Stimulated activated CD4-positive, alpha-beta T cell treated with anti-CD3 and anti-CD28 coated beads, Interleukin-1b, Interleukin-23, amount 100 ng/mL, for 1 hour (primary cell): ENCODE measurements at places on chromosomes 1 and 21.
A peak's percentile ranks its signal among the peaks of the same experiment; 100 is the strongest.

GRCh38 chr1:33321178-33321577 lies 280 bp upstream of the A3GALT2 start:
- DNase-seq = no peak

DNA sequence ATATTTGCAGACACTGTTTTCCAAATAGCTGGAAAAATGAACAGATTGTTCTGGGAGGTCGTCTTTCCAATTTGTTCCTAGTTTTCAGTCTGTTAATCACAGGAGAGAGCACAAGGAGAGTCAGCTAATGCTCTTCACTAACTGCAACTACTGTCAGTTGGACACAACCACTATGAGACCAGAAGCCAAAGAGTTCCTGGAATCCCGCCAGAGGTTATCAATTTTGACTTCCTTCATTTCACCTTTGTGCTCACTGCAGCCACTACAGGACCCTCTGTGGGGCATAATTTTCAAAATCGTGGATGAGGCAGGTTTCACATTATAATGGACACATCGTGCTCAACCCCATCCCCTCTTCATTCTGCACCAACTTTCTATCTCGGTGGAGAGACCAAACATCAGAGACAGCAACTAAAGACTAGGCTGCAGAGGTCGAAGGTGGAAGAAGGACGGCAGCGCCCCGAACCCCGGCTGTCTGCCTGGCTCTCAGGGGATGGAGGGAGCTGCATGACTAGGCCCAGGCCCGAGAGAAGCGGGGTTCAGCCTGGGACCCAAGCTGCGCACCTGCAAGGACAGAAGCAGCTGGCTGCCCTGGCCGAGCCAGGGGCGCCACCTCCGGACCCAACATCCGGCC lies 602 bp downstream of the KIAA0319L start:
- no peak for DNase-seq

DNA sequence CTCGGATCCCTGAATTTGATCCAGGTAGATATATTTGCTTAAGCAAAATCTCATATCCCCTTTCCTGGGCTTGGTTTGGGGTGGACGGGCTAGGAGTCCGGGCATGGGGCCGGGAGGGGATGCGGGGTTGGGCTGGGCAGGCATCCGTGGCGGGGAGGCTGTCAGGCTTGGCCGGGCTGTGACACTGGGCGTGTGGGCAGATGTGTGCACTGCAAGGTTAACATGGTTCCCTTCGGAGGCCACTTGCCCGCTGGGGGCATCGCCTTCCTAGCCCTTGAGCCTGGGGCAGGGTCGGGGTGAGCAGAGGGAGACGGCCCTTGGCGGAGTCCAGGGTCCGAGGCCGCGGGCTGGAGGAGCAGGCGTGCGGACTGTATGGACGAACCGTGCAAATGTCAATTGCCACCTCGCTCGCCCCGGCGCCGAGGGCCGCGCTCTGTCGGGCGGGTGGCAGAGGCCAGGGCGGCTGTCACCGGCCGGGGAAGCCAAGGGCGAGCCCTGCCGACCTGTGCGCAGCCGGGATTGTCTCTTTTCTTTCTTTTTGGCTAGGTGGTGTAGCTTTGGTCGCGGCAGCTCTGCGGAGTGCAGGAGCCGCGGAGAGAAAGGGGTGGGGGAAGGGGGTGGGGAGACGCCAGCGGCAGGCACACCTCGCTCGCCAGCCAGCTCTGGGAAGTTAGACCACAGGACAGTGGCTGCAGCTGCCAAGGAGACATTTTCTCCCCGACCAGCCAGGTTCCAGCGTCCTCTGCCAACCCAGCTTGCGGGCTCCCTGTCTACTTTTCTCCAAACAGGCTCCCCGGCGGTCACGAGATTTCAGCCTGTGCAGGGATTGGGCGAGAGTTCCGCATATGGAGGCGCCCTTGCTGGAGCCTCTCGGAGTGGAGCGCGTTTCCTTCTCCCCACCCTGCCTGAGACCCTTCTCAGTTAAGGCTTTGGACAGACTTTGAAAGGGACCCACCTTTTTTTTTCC lies 1.3 kb downstream of the RCOR3 start:
- peak; percentile 9 for DNase-seq

DNA sequence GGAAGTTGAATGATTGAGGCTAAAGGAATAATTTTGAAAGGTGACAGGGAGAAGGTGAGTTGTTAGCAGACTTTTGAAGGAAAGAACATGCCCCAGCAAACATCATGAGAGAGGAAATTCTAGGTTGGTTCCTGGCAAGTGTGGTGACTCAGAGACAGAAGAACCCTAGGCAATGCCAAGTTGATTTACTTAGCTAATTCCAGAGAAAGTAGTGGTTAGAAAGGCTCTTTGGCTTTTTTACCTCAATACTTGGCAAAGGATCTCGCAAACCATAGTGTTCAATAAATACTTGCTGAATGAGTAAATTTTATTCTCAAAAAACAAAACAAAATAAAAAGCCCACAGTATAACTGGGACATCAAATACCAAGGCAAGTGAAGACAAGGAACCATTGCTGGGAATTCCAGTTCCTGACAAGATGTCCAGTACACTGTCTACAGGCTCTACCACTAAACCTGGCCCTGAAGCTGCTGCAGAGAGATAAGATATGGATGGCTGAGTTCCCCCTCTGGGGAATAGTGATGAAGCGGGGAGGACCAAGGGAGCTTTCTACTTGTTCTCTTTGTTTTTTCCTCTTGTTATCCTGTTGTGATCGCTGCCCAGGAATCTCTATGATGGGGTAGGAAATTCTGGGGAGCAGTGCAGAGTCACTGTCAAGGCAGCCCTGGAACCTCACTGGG lies 48.2 kb downstream of the IL12RB2 start:
- DNase-seq = no peak

DNA sequence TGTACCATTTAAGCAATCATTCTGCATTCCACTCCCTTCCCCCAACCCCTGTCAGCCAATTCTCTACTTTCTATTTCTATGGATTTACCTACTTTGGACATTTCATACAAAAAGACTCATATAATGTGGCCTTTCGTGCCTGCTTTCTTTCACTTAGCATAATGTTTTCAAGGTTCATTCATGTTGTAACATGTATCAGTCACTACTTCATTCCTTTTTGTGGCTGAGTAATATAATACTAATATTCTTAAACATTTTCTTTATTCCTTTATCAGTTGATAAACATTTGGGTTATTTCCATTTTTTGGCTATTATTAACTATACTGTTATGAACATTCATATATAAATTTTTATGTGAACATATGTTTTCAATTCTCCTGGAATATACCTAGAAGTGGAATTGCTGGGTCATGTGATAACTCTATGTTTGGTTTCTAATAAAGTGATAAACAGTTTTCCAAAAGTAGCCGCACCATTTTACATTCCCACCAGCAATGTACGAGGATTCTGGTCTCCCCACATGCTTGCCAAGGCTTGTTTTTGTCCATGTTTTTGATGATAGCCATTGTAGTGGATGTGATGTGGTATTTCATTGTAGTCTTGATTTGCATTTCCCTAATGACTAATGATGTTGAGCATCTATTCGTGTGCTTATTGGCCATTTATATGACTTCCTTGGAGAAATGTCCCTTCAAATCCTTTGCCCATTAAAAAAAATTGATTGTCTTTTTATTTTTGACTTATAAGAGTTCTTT lies 61.9 kb upstream of the GNG12 start:
- DNase-seq = no peak

- no peak for DNase-seq
Measured at GRCh38 chr1:228751360-228752098, 16.2 kb downstream of the RHOU start.

DNA sequence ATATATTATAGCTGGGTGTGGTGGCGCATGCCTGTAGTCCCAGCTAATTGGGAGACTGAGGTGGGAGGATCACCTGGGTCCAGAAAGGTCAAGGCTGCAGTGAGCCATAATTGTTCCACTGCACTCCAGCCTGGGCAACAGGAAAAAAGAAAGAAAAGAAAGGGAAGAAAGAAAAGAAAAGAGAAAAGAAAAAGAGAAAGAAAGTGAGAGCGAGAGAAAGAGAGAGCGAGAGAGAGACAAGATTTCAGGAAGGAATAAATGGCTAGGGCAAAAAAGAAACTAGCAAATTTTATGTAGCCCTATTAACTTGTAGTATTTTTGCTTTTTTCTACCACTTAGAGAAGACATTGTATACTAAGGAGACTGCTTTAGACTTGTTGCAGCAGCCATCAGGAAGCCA lies 6.2 kb downstream of the NRAS start:
- no peak for DNase-seq

GRCh38 chr1:33143176-33143575 lies 38.7 kb downstream of the TRIM62 start:
- DNase-seq = no peak

DNA sequence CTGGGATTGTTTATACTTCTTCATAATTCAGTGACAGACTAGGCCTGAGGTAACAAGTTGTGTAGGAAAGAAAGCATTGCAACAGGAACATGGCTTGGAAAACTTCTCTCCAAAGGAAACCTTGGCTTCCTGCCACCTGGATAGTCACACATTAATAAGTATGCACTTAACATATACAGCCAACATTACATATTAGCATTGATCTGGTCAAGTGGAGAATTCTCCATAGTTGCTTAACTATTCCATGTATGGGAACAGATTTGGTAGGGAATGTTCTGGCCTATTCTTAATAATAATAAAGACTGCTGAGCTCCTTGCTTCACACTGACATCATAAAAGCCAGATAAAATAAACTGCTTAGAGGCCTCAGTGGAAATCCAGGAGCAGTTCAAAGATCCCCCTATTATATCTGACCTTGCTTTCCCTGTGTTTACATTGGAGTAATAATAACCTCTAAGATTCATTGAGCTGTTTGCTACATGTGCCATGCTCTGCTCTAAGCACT lies 27.2 kb upstream of the NFIA start:
- no peak for DNase-seq

DNA sequence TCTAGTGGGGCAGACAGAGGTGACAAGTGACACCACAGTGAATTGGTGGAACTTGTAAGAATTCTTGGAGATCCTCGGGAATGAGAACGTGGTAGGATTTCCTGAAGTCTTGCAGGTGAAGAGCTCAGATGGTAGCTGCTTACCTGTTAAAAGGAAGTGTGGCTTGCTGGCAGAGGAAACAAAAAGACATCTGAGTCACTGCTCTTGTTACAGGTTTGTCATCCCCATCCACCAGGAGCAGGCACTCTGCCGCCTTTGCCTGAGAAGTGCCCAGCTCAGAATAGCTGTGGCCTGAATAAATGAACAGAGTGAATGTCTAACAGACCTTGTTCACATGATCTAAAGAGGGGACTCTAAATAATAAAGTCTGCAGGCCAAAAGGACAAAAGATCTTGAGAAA lies 12.3 kb upstream of the ZSCAN20 start:
- no peak for DNase-seq

GRCh38 chr1:178781533-178782330 lies 56.7 kb downstream of the RALGPS2 start:
- no peak for DNase-seq

- DNase-seq = no peak
Measured at GRCh38 chr1:235403593-235403992, 36.4 kb downstream of the TBCE start.

DNA sequence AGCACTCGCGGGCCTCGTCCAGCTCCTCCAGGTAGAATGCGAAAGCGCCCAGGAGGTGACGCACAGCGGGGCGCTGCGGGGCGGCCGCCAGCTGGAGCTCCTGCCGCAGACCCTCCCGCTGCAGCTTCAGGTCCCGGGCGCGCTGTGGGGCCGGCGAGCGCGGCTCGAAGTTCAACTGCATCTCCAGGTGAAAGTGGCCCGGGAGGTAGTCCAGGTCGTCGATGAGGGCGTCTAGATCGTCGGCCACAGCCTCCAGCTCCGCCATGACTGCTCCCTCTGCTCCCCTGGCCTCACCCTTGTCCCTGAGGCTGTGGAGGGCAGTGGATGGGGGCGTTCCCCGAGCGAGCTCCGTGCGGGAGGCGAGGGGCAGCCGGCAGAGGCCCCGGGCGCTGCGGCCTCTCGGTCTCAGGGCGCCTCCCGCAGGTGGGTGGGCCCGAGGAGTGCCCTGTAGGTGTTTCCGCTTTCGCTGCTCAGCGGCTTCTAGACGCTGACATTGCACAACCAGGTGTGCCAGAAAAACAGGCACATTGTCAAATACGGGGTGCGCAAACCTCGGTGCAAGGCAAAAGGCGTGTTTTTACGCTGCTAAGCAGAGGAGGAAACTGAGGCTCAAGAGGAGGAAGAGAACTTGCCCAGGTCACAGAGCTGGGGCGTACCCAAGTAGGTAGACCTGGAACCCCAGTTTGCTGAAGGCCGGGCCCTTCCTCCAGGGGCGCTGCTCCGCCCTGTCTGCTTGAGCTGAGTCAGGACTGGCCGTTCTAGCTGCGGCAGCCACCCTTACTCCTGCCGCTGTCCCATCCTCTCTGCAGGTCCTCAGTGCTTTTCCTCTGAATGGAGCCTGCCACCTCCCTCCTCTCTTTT lies at the start of gene TTC22:
Gene TTC22 (minus strand): TSS at position 425 of the 861 bp plus-strand sequence. CDS start 160 bp downstream, at position 265.
- peak; percentile 23 for DNase-seq

DNA sequence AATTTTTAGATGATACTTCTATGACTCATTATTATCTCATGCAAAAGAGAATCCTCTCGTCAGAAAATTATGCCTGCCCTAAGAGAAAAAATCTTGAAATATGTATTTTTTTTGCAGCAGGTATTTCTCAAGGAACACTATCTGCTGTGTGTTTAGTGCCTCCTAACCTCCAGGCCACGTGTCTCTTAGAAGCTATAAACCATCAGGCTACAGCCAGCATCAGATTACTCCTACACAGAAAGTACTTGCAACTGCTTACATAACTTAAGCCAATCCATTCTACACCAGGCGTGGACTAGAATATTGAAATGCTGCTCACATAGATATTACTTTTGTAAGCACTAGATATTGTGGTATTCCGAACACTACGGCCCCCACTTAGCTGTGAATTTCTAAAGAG lies 933.4 kb downstream of the PLA2G4A start:
- DNase-seq = no peak

DNA sequence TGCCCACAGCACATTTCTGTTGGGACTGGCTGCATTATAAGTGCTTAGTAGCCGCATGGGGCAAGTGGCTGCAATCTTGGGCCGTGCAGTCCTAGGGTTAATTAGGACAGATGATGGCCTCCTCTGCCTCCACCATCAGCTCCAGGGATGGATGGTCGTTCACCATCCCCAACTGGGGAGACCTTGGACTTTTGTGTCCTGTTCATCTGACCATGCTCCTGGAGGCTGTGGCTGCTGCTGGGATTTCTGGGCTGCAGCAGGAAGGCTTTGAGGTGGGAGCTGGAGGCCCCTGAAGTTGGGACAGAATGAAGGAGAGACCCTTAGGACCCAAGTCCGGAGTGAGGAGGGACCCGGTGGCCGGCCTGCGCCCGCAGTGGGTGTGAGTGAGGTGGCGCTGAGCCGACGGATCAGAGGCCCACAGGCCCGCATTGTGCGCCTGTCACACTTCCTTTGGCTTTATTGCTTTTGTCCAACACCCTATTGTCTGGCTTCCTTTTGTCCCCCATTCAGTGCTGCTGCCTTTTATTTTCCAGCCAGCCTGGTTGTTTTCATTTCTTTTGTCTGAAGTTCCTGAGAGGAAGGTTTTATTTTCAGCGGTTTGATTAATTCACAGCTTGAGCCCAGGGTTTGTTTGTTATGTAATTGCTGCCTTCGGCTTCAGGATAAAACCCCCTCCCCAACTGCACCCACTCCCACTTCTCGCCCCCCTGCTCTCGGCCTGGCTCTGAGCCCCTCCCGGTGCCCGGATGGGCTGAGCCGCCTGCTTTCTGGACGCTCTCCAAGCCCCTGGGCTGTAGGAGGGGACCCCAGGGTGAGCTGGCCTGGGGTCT lies 35.6 kb downstream of the SOX13 start:
- no peak for DNase-seq

- DNase-seq = peak; percentile 10
Measured at GRCh38 chr1:22420455-22421053, 31.1 kb upstream of the ZBTB40 start.
